ENCODE measurements at places on chromosomes 2 and 18.

DNA sequence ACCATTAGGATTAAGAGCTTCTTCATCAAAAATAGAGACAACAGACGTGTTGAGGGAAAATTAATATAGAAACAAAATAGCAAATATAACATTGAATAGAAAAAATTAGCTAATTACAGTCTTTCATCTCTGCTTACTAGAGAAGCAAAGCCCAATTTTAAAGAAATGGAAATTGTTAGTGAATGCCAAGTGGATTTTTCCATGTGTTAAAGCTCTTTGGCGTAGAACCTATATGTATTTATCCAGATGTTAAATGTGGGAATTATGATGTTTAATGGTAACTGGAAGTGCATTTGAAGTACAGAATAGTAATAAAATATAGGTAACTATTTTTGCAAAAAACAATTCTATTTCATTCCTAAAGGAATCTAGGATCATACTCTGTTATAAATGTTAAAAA, 212.0 kb upstream of the COL3A1 start:
- DNase-seq = no peak

DNA sequence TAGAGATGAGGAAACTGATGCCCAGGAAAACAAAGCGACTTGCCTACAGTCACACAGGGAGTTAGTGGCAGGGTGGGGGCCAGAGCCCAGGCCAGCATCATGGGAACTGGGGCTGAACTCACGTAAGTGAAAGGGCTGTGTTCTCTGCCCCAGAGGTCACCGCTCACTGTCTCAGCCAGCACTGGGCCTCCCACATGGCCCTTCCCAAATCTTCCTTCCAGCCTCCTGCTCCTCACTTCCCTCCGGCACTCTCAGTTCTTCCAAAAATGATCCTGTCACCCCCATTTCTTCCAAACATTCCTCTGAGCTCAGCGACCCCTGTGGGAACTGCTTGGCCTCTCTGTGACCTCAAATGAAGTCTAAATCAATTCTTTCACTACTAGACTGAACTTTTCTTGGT, 90.5 kb upstream of the TMEM247 start:
- DNase-seq = no peak

DNA sequence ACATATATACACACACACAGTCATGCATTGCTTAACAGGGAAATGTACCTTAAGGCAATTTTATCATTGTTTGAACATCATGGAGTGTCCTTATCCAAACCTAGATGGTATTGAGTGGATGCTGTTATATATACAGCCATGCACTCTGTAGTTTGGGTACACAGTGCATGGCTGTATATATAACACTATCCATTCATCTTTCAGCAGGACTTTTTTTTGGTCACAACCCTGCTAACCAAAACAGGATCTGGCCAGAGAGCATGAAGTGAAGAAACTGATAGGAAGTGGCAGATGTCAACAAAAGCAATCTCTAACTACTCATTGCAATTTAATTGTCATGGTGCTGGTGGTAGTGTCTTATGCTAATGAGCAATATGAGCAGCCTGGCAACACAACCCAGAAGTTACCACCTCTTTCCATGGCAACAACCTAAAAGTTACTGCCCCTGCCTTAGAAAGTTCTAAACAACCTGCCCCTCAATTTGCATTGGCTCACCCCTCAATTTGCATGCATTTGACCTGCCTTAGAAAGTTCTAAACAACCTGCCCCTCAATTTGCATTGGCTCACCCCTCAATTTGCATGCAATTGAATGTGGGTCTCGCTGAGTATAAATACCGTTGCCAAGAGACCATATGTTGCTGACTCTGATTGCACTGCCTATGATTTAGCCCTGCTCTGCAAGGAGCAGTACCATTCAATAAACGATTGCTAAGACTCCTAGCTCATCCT, 434.9 kb downstream of the DSEL start:
- DNase-seq = no peak

GRCh38 chr18:40404284-40404683, 1550.8 kb upstream of the PIK3C3 start:
- no peak for DNase-seq

DNA sequence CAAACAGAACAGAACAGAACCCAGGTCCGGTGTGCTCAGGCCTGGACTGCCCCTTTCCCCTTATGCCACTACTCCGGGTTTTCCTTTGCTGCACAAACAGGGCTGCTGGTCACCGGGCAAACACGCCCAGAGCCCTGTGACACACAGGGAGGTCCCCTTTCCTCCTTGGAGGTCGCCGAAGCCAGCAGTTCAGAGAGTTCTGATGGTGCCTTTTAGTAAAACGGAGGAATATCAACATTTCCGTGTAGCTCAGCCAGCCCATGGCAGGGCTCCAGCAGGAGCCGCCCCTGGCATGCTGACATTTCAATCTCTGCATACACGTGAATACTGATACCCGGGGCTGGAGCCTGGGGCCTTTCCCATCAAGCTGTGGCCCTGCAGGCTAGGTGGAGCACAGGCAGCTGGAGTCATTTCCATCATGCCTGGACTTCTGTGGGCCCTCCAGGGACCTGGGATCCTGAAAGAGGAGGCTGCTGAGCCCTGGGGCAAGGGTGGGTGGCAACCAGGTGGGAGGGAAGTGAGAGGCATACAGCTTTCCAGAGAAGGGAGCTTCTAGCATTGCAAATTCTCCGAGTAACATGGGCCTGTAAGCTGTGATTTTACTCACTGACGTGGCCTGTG, 91.4 kb upstream of the PXDN start:
- DNase-seq = no peak

Data from stimulated activated naive CD4-positive, alpha-beta T cell (primary cell).